Islet precursor cell (in vitro differentiated cells): ENCODE measurements at places on chromosomes 7 and 10.

GRCh38 chr10:126380352-126381076 is 7.8 kb downstream of the ADAM12 start:
- no peak for DNase-seq

DNA sequence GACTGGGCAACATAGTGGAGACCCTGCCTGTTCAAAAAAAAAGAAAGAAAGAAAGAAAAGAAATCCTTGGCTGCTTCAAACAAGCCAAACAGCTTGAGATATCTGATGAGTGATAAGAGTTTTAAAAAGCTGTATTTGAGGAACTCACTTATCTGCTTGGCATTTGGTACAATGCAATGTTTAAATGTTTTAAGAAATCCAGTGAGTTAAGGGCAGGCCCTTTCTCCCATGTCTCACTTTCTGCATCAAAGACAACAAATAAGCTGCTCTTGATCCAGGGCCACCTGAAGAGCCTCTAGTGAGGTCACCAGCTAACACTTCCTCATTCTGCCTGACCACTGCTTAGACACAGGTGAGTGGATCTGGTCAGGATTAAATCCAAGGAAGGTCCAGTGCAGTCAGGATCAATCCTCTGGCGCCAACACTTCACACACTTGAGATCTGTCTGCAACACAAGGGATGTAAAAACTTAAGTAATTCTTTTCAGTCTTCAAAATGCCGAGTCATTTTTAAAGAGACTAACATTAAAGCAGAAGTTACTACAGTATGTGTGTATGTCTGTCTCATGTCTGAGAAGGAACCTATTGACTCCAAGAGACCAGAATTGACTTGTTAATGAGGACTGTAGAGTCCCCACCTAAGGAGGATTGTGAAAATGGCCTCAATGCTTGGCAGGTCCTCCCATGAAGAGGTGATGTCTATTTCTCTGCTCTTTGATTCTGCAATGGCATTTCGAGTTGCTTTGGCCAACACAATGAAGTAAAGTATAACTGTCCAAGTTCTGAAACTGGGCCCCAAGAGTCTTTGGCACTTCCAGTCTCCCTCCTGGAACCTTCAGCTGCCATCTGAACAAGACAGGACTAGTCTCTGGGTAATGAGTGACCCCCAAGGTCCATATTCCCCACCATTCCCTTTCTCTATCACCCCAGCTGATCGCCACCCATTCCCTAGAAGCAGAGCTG is 43.1 kb downstream of the CREB3L2 start:
- no peak for DNase-seq

DNA sequence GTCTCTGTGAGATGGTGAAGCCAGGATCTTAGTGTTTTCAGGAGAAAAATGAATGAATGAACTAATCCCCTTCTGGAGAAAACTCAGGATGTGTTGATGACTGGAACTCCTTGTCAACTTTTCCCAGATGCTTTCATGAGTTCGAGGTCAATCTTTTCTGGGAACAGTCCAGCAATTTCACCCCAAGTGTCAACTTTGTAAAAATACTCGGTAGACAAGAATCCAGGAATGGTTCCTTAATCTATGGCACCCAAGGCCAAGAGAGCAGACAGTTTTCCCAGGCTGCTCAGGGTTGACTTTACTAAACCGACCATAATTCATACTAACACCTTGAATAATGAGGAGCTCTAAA is 31.1 kb upstream of the LYZL1 start:
- no peak for DNase-seq

GRCh38 chr7:86644282-86645224 is 844 bp downstream of the GRM3 start:
- peak; percentile 63 for DNase-seq

DNA sequence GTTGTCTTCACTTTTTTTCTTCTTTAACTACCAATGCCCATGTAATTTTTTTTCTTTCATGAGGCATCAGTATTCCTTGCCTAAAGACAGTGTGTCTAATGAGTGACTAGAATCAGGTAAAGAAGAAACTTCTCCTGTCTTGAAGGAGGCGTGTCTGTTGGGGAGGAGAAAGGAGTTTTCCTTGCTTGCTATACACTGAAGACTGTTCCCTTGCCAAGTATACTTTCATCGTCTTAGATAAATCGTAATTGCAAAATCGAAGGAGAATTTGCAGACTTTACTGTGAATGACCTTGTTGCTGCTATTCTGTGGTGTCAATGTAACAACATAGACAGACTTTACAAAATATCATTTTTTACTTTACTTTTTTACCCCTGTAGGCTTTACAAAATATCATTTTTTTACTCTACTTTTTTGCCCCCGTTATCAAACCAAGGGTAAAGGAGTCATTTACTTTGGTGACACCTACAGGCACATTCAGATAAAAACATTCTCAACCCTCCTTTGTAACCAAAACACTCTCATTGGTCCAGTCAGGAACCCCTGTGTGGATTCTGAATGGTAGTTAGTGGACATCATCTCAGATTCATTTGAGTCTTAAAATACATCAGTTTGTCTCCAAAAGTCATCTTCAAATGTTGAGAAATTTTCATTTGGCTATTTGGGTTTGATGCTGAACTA is 232.4 kb downstream of the AHR start:
- no peak for DNase-seq

GRCh38 chr10:3760083-3760482 is 24.9 kb downstream of the KLF6 start:
- peak; percentile 42 for DNase-seq

DNA sequence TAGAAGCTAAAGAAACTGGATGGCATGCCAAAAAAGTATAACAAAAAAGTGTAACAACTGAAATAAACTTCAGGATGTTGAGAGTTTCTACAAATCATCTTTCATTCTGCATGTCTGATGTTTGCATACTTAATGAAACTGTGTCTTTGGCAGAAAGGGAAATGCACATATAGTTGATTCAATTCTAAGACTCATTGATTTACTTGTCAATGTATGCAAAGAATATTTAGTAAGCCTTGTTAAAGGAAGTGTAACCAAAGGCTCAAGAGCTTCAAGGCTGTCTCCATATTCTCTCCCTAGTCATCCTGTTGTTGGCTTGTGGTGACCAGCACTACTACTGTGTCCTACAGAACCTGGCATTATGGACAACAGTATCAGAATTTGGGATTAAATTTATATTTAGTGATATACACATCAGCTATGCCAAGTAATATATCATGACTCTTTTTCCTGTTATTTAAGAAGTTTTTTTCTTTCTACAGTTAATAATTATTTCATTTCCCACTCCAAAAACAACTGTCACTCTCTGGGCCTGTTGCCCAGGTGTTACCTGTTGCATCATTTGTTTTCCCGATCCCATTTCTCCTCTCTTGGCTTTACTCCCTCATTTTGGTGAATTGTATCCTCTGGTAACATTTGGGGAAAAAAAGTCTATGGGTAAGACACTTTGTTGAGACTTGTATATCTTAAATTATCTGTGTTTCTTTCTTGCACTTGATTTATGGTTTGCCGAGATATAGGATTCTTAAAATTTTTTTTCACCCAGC is 226.6 kb upstream of the BMPER start:
- no peak for DNase-seq

GRCh38 chr10:45035673-45036072 is 35.0 kb downstream of the ZNF22 start:
- DNase-seq, result no peak

DNA sequence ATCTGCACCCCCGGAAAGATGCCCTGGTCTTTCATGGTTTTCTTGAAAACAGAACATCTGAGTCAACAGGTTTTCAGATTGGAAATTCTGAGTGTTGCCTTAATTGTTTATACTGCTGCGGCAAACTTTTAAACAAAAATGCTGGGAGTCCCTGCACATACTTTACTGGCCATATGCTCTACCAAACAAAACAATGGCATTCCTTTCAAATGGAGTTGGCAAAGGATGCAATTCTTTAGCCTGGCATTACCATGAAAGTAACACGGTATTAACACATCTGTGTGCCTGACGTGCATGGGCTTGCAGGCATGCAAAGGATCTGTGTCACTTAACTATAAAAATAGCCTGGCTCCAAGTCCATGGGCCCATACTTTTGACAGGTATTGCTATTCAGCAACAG is 4.2 kb downstream of the INHBA start:
- DNase-seq, result no peak

DNA sequence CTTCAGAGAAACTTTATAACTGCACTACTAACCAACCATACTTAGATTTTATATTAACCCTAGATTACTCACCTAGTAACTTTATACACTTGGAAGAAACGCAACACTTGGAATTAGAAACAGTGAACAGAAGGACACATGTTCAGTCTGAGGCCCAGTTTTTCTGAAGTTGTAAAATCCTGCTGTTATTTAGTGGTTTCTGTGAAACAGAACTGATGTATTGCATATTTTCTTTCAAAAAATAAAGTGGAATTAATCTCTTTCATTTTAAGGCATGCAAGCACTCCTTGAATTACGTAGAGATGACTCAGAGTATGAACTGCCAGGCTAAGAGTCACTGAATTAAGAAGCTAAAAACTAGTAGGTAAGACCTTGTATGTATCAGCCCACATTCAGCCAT is 215.8 kb downstream of the SKAP2 start:
- DNase-seq, result no peak

DNA sequence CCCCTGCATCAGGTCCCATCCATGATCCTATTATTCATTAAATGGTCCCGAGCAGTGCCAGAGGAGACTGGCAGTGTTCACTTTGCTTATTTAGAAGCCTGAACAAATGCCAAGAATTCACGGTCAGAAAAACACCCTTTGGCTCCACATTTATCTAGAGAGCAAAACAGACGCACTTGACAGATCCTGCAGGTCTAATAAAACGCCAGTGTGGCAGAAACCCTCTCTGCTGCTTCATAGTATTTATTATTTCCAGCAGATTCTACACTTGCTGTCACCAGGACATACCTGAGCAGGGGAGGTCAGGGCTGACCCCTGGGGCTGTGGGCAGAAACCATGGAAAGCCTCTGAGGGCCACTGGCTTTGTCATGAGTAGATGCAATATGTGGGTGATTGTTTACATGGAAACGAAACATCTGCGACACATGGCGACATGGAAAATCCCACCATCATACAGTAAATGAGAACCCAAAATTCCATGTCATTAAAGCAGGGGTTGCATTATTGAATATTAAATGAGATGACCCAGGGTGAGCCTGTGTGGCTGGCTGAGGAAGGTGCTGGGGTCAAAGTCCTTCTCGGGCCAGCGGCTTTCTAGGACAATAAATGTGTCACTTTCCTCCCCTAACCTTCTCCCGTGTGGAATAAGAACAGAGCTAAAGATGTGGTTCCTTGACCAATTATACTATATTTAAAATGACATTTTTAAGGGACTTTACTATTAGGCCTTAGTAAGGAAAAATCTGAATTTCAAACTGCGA is 205.9 kb upstream of the SVIL start:
- DNase-seq, result no peak

DNA sequence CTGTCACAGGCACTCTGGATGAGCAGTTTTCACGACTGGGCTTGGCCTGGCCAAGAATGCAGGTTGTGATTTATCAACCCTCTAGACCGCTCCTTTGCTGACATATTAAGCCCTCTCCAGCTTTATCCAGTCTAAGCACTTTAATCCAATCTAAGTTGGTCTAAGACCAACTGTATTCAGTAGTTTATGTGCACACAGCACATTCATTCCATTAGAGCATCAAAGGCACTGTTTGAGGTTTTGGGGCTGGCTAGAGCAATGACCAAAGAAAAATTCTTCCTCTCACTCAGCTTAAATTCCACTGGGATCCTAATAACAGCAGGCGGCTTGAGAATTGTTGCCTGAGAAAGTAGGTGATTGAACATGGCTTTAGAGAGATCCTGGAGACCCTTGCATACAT is 176.0 kb upstream of the INSYN2A start:
- no peak for DNase-seq

GRCh38 chr7:36657036-36657660 is 67.1 kb downstream of the AOAH start:
- DNase-seq, result no peak

DNA sequence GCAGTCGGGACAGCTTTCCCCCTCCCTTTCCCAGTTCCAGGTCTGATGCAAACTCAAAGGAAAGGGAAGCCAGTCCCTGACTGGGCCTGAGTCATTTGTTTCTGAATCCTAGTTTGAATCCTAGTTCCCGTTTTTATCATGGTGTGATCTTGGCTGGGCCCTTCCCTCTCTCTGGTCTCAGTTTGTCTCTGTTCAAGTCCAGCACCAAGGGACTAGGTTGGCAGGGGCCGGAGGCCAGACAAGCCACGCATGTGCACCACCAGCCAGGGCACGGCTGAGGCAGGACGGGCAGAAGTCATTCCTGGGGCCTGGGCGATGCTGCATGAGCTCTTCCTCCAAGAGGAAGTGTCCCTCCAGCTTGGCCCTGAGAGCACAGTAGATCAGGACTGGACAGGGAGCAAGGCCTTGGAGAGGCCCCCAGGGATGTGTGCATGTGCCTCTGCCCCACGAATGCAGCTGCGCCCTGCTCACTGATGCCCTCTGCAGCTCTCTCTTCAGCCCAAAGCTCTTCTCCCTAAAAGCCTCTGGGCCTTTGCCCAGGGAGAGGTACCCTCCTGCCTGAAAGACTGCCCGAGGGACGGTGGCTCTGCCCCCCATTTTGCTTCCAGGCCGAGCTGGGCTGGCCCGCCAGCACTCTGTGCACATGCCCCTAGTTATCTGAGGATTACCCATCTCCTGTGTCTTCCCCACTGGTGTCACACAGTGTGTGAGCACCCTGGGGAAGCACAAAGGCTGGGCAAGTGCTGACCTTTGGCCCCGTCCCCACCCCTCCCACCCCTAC is 86.7 kb downstream of the ZMIZ1 start:
- no peak for DNase-seq

DNA sequence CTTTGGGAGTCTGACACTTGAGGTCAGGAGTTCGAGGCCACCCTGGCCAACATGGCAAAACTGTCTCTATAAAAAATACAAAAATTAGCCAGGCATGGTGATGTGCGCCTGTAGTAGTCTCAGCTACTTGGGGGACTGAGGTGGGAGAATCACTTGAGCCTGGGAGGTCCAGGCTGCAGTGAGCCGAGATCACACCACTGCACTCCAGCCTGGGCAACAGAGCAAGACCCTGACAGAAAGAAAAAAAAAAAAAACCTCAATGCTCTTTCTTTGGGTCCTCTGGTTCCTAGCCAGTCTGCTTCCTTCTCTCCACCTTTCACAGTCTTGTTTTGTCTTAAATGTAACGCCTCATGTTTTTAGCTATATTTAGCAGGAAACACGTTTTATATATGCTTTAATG is 9.4 kb downstream of the OGDH start:
- no peak for DNase-seq

GRCh38 chr7:69603937-69604494 is 5.7 kb downstream of the AUTS2 start:
- no peak for DNase-seq

DNA sequence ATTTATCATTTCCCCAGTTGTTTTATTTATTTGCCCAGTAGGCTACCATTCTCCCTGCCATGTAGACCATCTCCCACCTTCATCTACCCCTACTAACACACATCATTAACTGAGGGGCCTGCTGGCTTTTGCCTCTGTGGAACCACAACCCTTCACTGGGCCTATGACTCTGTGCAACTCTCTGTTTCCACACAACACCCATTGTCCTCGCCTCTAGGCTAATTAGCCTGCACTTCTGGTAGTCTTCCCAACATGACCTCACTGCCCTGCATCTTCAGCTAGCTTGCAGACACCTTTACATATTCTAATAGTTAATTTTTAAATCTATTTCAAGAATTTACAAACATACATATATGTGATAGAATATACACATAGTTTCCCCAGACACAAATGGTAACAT is 7.5 kb downstream of the ANKIB1 start:
- no peak for DNase-seq

GRCh38 chr10:69481305-69481704 is 30.0 kb downstream of the TSPAN15 start:
- no peak for DNase-seq
